ENCODE measurements at places on chromosomes 5 and 9. TPM values are rescaled to one million over a fixed set of nuclear protein-coding genes. Genes with fewer than 3 reads are reported as not detected.

DNA sequence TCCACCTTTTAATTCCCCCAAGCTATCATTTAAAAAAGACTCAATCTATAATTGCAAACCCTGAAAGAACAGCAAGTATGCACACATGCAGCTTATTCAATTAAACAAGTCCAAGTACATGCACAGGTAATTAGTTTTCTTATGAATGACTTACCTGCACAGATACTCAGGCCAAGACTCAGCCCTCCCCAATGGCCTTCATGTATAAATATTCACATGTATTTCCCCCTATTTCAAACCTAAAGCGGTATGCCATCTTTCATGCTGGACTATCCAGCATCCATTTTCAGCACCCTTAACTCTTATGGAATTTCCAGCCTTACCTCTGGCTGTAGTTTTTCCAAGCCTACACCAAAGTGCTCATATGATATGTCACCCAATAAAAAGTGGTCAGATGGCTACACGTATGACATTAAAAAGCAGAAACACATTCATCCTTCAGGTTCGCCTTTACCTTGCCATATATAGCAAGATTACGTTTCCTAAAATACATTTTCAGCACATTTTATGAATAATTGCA is 205.5 kb downstream of the MEF2C start:
- DNase-seq = no peak

DNA sequence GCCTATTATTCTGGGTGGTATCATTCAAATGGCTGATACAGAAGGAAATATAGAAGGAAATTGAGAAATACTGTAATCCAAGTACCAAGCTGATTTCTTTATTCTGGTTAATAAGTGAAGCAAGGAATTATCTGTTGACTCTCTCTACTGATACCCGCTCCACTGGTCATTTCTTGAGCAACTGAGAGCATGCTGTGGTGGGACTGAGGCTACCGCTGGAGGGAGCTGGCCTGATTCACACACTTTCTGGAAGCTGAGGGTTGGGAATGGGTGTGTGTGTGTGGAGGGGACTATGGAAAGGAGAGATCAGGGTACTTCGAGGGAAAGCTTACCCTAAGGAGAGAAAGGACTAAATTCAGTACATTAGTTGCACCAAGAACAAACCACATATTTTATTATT is 104.1 kb downstream of the UGCG start:
- no peak for DNase-seq

GRCh38 chr5:1118738-1119137 is 6.9 kb upstream of the SLC12A7 start:
- no peak for DNase-seq

DNA sequence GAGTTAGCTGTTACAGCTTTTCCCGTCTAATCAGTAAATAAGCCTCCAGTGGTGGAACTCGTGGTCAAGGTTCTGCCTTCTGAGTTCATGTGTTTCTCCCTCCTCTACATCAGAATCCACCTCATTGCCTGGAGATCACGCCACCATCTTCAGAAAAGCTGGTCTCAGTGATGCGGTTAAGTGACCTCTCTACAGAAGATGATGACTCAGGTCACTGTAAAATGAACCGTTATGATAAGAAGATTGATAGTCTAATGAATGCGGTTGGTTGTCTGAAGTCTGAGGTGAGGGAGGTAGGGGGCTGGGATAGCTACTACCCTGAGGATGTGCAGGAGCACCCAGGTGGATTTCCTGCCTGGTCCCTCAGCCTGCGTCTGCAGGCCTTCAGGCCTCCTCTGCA is 13.3 kb downstream of the ODF2 start:
- no peak for DNase-seq

DNA sequence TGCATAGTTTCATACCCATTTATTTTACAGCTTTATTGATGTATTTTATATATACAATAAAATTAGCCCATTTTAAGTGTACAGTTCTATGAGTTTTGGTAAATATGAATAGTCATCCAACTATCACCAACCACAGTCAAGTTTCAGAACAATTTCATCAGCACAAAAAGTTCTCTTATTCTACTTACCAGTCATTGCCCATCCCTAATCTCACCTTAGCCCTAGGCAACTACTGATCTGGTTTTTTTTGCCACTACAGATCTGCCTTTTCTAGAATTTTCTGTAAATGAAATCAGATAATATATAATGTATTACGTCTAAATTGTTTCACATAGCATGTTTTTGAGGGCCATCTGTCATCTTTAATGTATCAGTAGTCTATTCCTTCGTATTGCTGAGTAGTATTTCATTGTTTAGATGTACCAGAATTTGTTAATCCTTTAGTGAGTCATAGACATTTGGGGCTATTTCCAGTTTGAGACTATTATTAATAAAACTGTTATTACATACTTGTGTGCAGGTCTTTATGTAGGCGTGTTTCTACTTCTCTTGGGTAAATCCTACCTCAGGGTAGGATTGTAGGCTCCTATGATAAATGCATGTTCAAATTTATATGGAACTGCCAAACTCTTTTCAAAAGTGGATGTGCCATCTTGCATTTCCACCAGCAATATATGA is 198.5 kb upstream of the ADAMTSL1 start:
- DNase-seq = no peak

DNA sequence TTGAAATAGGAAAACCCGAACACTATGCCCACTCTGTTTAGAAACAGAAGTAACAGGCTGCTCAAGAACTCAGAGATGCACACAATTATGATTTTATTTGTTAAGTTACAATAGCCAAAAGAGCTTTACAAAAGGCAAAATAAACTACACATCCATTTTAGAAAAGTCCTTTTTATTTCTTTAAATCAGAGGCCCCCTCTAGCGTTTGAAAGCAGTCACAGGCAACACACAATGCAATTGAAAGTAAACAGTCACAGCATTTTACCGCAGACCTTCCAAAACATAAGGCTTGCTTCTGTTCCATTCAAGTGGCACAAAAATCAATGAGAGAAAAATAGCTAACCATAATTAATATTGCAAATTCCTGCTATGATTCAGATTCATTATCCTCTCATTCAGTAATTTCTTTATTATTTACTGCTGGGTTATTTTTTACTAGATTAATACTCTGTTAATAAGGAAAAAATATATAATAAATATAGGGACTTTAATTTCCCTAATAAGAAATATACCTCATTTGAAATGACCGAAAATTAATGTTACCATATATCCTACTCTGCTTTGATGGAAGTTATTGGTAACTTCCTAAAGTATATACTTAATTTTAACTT is 78.3 kb downstream of the CEP120 start:
- DNase-seq = no peak

DNA sequence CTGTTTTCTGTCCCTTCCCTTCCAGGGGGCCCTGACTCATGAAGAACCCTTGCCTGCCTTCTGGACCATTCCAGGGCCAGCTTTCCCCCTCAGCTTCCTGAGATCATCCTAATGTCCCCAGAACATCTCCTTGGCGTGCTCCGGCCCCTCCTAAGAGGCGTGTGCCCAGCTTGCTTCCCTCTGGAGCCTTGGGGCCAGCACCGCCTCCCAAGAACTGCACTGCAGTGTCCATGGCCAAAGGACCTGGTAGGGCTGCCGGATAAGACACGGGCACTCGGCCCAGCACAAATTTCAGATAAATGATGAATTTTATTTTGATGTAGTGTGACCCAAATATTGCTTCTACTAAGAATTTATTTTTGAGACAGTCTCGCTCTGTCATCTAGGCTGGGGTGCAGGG is 20.7 kb upstream of the SLC12A7 start:
- DNase-seq = no peak

DNA sequence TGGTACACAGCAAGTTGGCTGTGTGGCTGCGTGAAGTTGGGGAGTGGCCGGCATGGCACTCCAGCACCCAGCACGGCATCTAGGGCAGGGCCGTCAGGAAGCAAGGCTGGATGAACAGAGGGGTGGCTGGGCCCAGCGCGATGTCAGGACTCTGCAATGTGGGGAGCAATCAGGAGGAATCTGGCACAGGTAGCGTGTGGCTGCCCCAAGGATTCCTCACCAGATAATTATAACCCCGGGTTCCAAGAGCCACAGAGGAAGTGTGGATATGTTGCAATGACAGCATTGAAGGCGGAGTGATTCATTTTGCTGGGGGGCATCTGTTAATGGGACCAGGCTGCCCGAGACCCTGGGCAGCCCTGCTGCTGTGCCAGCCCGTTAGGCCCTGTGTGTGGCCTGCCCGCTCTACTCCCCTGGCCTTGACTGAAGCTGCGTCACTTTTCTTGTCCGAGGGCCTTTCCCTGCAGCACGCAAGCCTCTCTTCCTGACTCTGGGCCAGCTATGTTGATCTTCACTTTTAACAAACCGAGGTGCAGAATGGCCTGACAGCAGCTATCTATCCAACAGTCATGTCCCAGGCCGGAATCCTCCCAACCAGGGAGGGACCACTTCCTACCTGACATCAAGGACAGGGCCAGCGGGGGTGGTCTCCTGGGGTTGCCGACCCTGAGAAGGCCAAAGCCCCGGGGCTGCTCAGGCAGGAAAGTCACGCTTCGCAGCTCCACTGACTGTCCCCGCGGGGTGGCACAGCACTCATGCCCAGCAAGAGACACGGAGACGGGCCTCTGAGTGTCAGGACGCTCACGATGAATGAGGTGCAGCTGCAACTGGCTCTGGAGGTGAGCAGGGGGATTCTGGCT is 118.0 kb upstream of the PHYKPL start:
- no peak for DNase-seq

DNA sequence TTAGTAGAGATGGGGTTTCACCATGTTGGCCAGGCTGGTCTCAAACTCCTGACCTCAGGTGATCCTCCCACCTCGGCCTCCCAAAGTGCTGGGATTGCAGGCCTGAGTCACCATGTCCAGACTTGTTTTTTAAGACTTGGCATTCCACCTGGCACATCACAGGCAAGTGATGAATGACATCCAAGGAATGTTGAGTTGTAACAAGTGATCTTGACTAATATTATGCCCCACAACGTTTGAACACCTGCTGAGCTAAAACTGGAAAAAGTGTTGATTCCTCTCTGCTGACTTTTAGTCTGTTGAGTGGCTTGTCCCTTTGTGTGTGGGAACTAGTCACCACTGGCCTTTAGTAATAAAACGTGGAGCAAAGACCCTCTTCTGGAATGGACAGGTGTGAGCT is 54.6 kb downstream of the SUB1 start:
- DNase-seq = peak; percentile 13

DNA sequence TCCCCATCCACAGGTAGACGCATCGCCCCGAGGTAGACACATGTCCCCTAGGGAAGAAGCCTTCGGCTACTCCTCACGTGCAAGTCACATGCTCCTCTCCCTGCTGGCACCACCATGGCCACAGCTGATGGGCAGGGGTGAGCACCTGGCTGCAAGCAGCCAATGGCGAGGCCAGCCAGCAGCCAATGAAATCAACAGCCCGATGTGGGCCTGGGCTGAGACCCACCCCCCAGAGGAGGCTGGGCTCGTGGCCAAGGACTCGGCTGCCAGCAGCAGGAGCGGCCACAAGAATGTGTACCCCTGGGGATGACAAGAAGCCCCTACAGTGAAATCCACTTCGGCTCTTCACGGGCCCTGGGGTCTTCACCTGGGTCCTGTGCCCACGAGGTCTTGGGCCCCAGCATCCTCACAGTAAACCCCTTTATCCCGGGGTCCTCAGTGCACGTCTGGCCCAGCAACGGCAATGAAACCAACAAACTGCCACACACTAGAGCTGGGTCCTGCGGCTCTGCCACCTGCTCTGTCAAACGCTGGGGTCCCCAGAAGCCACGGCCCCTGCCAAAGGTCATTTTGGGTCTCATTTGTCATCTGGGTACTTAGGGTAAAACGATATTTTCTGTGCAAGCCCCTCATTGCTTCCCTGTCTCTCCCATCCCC is 22.1 kb upstream of the PTGES start:
- DNase-seq = no peak

DNA sequence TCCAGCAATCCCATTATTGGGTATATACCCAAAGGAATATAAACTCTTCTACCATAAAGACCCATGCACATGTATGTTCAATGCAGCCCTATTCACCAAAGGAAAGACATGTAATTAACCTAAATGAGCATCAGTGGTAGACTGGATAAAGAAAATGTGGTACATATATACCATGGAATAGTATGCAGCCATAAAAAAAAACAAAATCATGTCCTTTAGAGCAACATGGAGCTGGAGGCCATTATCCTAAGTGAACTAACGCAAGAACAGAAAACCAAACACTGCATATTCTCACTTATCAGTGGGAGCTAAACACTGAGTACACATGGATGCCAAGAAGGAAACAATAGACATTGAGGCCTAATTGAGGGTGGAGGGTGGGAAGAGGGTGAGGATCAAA is 27.8 kb downstream of the DTWD2 start:
- DNase-seq = no peak

DNA sequence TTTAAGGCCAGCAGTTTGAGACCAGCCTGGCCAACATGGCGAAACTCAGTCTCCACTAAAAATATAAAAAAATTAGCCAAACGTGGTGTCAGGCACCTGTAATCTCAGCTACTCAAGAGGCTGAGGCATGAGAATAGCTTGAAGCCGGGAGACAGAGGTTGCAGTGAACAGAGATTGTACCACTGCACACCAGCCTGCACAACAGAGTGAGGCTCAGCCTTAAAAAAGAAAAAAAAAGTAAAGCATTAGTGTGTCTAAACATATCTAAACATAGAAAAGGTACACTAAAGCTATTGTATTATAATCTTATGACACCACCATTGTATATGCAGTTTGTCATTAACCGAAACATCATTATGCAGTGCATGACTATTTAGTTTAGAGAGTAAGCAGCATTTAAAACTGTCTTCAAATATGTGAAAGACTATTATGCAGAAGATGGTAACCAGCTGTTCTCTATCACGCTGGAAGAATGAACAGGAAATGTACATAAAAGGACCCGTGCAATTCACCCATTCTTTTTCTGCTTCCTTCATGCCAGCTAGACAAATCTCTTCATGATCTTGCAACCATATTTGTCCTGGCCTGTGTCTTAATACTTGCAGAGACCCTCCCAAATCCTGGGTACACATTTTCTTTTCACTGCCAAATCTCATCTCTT is 58.6 kb downstream of the ITGA1 start:
- DNase-seq = no peak

GRCh38 chr9:126513159-126514036 is 100.3 kb upstream of the LMX1B start:
- DNase-seq = no peak

GRCh38 chr5:172533058-172533398 is 78.7 kb upstream of the SH3PXD2B start:
- DNase-seq = no peak

- no peak for DNase-seq
Observed at GRCh38 chr9:3969590-3970260, 330.1 kb downstream of the GLIS3 start.

- DNase-seq = no peak
Observed at GRCh38 chr9:131410044-131410491, 16.2 kb downstream of the PRRC2B start.

DNA sequence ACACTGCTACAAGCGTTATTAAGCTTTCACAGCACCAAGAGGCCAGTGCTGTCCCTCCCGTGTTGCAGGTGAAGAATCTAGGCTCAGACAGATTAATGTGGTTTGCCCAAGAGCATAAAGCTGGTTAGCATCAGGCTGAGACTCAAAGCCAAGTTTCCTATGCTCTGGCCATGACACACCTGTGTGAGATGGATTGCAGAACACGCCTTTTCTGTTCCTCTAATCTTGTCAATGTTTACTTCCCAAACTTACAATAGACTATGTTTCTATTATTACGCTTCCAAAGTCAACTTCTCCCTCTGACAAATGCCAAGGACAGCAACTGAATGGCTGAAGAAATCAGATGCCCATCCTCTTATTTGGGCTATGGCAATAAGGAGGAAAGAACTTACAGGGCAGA is 138.4 kb upstream of the SLIT3 start:
- no peak for DNase-seq

The TAF1L gene
- not detected for total RNA-seq

The CDC20B gene
- total RNA-seq = not detected

The LEAP2 gene
- 1.2 TPM for total RNA-seq

The SLC46A2 gene
- not detected for total RNA-seq
